GM10248 (cell line): ENCODE measurements at places on chromosomes 16 and 17.

GRCh38 chr17:64187093-64187895 lies 57.4 kb upstream of the ERN1 start:
- no peak for DNase-seq

DNA sequence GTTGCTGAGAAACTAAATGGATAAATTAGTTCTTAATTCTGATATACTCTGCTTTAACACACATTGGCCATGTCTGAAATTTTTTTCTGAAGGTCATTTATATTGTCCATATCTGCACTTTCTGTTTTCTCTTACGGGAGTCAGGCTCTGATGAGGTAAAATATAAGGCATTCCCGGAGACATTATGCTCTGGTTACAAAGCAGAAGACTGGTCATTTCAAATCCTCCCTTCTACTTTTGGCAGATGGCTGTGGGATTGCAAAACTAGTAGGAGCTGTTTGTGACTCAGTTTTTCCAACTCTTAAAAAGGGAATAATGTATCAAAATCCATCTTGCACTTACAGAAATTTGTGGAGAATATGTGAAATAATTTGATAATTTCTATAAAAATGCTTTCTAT lies 92.2 kb upstream of the CPHXL start:
- DNase-seq = no peak

DNA sequence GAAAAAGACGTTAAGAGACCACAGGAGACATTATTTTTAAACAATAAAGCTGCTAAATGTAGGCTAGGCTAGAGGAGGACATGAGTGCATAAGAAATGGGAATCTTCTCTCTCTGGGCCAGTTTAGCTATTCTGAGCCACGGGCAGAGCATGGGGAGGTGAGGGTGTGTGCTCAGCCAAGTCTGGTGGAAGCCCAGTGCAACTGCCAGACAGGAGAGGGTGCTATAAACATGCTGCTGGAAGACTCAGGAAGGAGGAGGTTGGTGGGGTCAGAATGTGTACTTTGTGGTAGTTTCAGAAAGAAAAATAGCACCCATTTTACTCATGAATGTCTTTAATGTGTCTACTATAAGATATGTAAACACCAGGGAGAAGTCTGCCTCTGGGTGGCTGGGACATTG lies 5.9 kb upstream of the SDK2 start:
- DNase-seq = no peak

GRCh38 chr17:81380666-81381518 lies 14.4 kb upstream of the BAHCC1 start:
- no peak for DNase-seq

GRCh38 chr17:57927048-57927723 lies 28.0 kb downstream of the CUEDC1 start:
- DNase-seq = no peak

DNA sequence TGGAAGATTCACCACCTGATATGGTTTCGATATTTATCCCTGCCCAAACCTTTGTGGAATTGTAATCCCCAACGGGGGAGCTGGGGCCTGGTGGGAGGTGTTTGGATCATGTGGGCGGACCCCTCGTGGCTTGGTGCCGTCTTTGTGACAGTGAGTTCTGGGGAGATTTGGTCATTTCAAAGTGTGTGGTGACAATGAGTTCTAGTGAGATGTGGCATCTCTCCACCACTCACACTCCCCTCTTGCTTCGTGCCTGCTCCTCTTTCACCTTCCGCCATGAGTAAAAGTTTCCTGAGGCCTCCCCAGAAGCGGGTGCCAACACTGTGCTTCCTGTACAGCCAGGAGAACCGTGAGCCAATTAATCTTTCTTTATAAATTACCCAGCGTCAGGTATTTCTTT lies 9.7 kb downstream of the CCDC57 start:
- DNase-seq = no peak

DNA sequence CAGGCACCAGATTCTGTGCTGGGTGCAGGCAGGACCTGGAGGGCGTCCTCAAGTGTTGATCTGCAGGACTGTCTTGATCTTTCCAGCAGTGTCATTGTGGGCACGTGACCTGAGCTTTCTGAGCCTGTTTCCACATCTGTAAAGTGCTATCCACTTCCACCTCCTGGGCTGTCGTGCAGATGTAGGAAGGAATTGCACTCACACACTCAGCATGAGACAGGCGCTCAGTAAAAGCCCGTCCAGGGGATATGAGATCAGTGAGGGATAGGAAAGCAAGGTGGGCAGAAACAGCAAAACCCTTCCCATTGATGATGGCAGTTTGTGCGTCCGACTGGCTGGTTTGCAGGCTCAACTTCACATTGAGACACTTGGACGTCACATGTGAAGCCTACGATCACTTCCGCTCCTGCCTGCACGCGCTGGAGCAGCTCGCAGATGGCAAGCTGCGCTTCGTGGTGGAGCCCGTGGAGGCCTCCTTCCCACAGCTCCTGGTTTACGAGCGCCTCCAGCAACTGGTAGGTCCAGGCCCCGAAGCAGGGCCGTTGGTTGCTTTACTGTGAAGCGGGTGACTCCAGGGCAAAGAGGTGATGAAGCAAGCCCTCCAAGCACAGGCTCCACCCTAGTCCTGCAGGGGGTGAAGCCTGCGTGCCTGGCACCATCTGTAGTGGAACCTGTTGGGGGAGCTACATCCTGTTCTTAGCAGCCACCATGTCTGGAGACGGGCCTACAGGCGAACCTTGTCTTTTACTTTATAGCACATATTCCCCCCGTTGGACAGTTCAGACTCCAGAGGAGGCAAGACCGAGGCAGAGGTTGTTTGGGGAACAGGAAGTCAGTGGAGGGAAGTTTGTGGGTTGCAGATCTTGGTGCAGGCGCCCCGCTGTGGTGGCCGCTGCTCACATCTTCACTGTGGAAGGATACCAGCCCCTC lies 23.0 kb downstream of the METTL22 start:
- DNase-seq = no peak

- no peak for DNase-seq
Measured at GRCh38 chr17:80352991-80353665, 61.8 kb upstream of the ENDOV start.

- DNase-seq = no peak
Measured at GRCh38 chr17:55291114-55291507, 26.4 kb downstream of the HLF start.
